ENCODE measurements at places on chromosomes 3 and 15.

- H3K27ac ChIP-seq: no peak overlapping the region
- peak overlapping the region; percentile 44 for H3K4me3 ChIP-seq
- H3K4me1 ChIP-seq: peaks cover 28% of the 10 kb centered on the region
Measured at GRCh38 chr3:154428286-154429206, 1.4 kb downstream of the GPR149 start.

- H3K4me1 ChIP-seq: no peaks in the 10 kb centered on the region
- no peak overlapping the region for H3K27ac ChIP-seq
- no peak for DNase-seq
- H3K36me3 ChIP-seq: no peaks in the 10 kb centered on the region
- H3K4me3 ChIP-seq: no peak overlapping the region
Measured at GRCh38 chr3:7659079-7659478, 798.2 kb downstream of the GRM7 start.

DNA sequence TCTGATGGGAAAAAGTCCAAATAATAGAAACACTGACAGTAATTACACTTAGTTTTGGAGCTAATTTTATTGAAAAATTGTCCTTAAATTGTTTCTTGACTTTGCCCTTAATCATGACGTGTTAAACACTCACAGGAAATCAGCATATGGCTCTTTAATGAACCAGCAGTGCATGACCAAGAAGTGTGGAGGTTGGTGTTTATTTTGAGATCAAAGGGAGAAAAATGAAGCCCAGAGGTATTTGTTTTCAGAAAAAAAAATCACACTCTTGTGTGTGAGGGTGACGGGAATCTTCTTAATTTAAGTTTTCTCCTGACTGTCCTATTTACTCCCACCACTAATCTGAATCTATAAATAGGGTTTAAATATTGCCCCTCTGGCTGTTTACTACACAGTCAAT is 28.8 kb upstream of the SYNM start:
- H3K27ac ChIP-seq: peak overlapping the region; percentile 64
- no peaks in the 10 kb centered on the region for H3K36me3 ChIP-seq
- H3K4me1 ChIP-seq: peaks cover 4% of the 10 kb centered on the region
- DNase-seq: no peak
- peak overlapping the region; percentile 32 for H3K4me3 ChIP-seq
- H3K27me3 ChIP-seq: no peaks in the 10 kb centered on the region

DNA sequence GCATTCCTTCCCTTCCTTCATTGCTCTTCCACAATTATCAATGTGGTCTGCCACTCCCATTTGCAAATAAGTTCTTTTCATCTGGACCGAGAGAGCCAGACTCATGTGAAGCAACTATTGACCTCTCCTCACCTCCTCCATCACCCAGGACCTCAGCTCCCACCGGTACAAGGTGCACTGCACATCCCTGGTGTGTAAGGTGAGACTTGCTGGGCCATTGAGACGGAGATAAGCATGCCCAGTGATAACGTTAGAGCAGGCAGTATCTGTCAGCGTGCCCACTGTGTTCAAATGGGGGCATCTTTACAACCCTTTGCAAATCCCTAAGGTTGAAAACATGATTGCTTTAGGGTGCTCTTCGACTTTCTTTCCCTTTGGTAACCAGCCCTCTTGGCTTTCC is 154.8 kb downstream of the ADAMTS17 start:
- H3K36me3 ChIP-seq: no peaks in the 10 kb centered on the region
- no peak overlapping the region for H3K27ac ChIP-seq
- H3K27me3 ChIP-seq: no peaks in the 10 kb centered on the region
- H3K4me3 ChIP-seq: no peak overlapping the region
- no peaks in the 10 kb centered on the region for H3K4me1 ChIP-seq

- H3K36me3 ChIP-seq: no peaks in the 10 kb centered on the region
- H3K4me3 ChIP-seq: no peak overlapping the region
- no peaks in the 10 kb centered on the region for H3K27me3 ChIP-seq
- H3K4me1 ChIP-seq: no peaks in the 10 kb centered on the region
- no peak overlapping the region for H3K27ac ChIP-seq
Measured at GRCh38 chr3:104990758-104991157, 376.0 kb upstream of the ALCAM start.

DNA sequence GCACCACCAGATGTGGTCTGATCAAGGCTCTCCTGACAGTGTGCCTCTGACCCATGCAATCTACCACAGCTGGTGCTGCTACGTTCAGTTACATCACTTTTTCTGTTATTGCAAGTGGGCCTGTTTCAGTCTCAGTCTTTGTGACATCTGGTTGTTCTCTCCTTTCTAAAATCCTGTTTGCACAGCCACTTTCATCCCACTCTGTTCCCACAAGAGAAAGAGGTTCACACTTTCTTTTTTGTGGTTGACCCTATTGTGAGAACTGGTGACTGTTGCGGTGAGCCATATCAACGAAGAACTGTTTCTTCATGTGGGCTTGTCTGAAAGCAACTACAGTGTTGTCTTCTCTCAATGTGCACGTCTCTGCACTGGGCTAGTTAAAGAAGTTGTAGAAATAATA is 342.8 kb upstream of the ARPP21 start:
- H3K4me3 ChIP-seq: no peak overlapping the region
- H3K4me1 ChIP-seq: no peaks in the 10 kb centered on the region
- peak; percentile 26 for DNase-seq
- H3K27me3 ChIP-seq: no peaks in the 10 kb centered on the region
- H3K27ac ChIP-seq: no peak overlapping the region
- H3K36me3 ChIP-seq: no peaks in the 10 kb centered on the region

DNA sequence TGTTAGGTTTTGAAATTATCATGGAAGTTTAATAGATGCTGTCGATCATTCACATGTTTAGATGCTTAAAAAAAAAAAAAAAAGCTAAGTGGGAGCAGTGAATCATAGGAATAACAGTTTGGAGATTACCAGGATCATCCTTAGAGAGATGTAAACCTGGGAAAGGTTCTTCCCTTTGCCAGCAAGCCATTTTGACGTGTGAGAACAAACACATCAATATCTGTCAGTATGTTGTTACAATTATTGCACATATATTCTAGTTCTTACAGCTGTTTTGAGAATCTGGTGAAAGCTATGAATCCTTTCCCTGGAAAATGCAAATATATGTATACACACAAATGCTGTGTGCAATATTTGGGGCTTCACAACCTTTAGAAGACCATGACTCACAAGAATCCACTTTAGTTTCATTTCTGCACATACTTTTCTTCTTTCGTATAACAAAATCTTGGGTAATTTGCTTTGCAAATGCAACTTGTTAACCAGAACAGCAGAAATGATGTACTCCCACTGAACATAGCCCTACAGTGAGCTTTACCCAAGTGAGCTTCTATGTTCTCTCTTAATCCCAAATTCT is 12.0 kb downstream of the NFKBIZ start:
- no peak for DNase-seq
- H3K27ac ChIP-seq: no peak overlapping the region
- H3K27me3 ChIP-seq: no peaks in the 10 kb centered on the region
- H3K36me3 ChIP-seq: peaks cover 61% of the 10 kb centered on the region
- peaks cover 13% of the 10 kb centered on the region for H3K4me1 ChIP-seq
